Urinary bladder (tissue), 4 donors: ENCODE measurements at places on chromosomes 6 and 20.

- no peak for DNase-seq
Measured at GRCh38 chr6:105832313-105832761, 253.8 kb upstream of the PRDM1 start.

- DNase-seq = no peak
Measured at GRCh38 chr6:5084781-5085647, at the start of gene PPP1R3G. PPP1R3G (plus strand) TSS chr6:5085341; CDS start chr6:5085486, 145 bp downstream.

DNA sequence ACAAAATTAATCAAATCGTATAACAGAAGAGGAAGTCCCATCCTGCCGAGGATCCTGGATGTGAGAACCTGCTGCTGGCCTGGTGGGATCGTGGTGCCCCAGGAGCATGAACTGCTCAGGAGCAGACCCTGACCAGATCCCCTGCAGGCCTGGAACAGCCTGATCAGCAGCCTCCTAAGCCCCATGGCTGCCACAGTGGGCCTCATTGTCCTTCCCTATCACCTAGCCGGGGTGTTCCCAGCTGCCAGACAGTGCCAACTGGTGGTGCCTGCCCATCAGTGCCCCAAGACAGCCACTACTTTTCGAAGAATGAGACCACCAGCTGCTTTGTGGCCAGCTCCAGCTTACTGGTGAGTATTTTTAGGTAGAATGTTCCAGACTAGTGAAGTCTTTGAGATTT, 19.6 kb upstream of the MAS1L start:
- no peak for DNase-seq

GRCh38 chr20:856361-856775, 22.9 kb downstream of the FAM110A start:
- no peak for DNase-seq

- no peak for DNase-seq
Measured at GRCh38 chr6:37013516-37014491, 8.3 kb downstream of the FGD2 start.

- DNase-seq = no peak
Measured at GRCh38 chr20:2088891-2089290, 12.7 kb upstream of the STK35 start.

DNA sequence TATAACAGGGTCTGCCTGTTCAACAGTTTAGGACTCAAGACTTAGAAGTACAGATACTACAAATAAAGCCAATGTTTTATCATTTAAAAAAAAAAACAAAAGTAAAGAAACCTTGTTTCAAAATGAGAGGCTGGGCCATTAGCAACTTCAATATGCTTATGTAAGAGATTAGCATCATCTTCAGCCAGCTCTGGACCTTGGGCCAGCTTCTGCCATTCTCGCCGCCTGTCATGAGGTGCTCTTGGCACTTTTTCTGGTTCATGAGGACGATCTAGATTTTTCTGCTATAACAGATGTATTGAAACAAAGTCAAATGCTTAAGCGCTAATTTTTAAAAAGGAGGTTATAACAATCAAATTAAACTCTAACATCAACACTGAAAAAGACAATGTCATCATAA, 74.2 kb downstream of the WASF1 start:
- no peak for DNase-seq

- DNase-seq = no peak
Measured at GRCh38 chr20:19944772-19945459, 72.2 kb upstream of the NAA20 start.

GRCh38 chr6:47571488-47571887, 93.9 kb downstream of the CD2AP start:
- DNase-seq = no peak

- DNase-seq = no peak
Measured at GRCh38 chr6:84353459-84354423, 126.3 kb upstream of the CEP162 start.

GRCh38 chr6:79466207-79466834, 70.9 kb downstream of the LCA5 start:
- DNase-seq = no peak
